ENCODE measurements at places on chromosomes 12 and 14.

- no peak for DNase-seq
These were observed 896 bp downstream of the HHIPL1 start for GRCh38 chr14:99645545-99646505.

GRCh38 chr14:104731320-104732294 is 7.6 kb downstream of the ADSS1 start:
- peak; percentile 41 for DNase-seq

GRCh38 chr14:101288436-101289229 is 272.7 kb upstream of the DIO3 start:
- no peak for DNase-seq

- no peak for DNase-seq
These were observed 153.7 kb downstream of the PCNX1 start for GRCh38 chr14:71060825-71061455.

DNA sequence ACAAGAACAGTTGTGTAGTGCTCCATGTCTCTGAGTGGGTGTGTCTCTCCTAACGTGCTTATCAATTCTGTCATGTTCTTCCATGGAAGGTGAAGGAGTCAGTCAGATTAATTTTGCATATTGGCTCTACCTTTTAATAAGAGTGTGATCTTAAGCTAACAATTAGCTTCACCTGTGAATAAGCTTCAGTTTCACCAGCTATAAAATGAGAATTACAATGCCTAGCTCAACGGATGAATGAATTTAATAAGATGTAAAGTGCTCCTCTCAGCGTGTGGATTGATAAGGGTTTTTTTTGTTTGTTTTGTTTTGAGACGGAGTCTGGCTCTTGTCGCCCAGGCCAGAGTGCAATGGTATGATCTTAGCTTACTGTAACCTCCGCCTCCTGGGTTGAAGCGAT is 32.7 kb downstream of the CCDC175 start:
- no peak for DNase-seq

DNA sequence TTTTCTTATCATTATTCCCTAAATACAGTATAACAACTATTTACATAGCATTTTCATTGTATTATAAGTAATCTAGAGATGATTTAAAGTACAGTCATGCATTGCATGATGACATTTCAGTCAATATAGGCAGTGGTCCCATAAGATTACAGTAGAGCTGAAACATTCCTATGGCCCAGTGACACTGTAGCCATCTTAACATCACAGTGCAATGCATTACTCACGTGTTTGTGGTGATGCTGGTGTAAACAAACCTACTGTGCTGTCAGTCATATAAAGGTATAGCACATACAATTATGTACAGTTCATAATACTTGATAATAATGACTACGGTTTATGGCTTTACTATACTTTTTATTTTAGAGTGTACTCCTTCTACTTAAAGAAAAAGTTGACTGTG is 13.3 kb downstream of the LLPH start:
- no peak for DNase-seq

DNA sequence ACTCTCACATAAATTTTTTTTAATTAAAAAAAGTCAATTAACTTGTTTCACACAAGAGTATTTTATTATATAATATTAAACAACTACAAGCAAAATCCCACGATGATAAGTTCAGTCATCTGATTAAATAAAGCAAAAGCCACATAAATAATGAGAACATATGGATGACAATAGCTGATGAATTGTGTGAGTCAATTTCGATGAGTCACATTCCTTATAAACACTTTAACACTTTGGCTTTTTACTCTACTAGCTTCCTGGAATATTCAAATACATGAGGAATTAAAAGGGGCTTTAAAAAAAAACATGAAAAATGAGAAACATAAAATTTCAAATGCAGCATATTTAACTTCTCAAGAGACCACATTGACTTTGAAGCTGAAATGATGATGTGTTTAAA is 95.3 kb downstream of the BCAT1 start:
- DNase-seq: peak; percentile 24

DNA sequence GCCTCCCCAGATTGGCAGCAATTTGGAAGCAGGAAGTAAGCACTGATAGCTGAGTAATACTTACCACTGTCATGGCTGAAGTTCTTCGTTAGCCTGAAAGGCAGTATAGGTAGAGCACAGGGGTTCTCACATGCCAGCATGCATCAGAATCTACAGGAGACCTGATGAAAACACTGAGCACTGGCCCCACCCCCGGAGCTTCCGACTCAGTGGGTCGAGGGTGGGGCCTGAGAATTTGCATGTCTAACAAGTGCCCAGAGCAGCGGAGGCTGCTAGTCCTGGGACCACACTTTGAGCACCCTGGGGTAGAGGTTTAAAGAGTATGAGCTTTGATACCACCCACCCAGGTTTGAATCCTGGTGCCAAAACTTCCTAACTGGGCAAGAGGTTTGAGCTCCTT is 89.6 kb downstream of the FBXW8 start:
- DNase-seq: no peak

- DNase-seq: no peak
These were observed 37.4 kb downstream of the IFT43 start for GRCh38 chr14:76022991-76023390.

GRCh38 chr14:102333795-102334705 is 14.5 kb downstream of the ZNF839 start:
- no peak for DNase-seq

GRCh38 chr12:3658327-3659163 is 94.4 kb downstream of the CRACR2A start:
- DNase-seq: no peak

GRCh38 chr14:74949191-74949601 is 6.2 kb downstream of the PGF start:
- no peak for DNase-seq

GRCh38 chr14:96168581-96168980 is 36.1 kb upstream of the BDKRB2 start:
- no peak for DNase-seq

Data from H4 (cell line).